ENCODE measurements at places on chromosomes 7 and 10. TPM values are rescaled to one million over a fixed set of nuclear protein-coding genes. Genes with fewer than 3 reads are reported as not detected.

The HK1 gene
- 315 TPM for total RNA-seq

The RBP4 gene
- 0.59 TPM for total RNA-seq

The ACTR1A gene
- 167 TPM for total RNA-seq

The CCZ1B gene
- total RNA-seq = 27.0 TPM

The CRHR2 gene
- total RNA-seq = not detected

The SEPTIN7 gene
- 213 TPM for total RNA-seq

The CHCHD1 gene
- total RNA-seq = 9.2 TPM

The DPCD gene
- 30.9 TPM for total RNA-seq

The WNT2 gene
- total RNA-seq = 0.20 TPM

The CLDN3 gene
- not detected for total RNA-seq

The ADRB1 gene
- total RNA-seq = not detected

The C10orf95 gene
- not detected for total RNA-seq

The KEL gene
- total RNA-seq = not detected

The SLIT1 gene
- total RNA-seq = 0.07 TPM

The ENTPD1 gene
- 2.7 TPM for total RNA-seq

The GOLGA7B gene
- 0.03 TPM for total RNA-seq

The PIP gene
- total RNA-seq = not detected

The VSTM4 gene
- total RNA-seq = 8.2 TPM

The DENND2A gene
- 4.8 TPM for total RNA-seq

The PAXIP1 gene
- 6.6 TPM for total RNA-seq

The SLC39A12 gene
- total RNA-seq = not detected

The GPR26 gene
- not detected for total RNA-seq

The LBX1 gene
- not detected for total RNA-seq

The GPR15LG gene
- not detected for total RNA-seq

The MSMB gene
- not detected for total RNA-seq

The GNGT1 gene
- not detected for total RNA-seq

The PIK3AP1 gene
- not detected for total RNA-seq

The MRLN gene
- not detected for total RNA-seq

The GNAI1 gene
- 25.0 TPM for total RNA-seq

The ASB10 gene
- total RNA-seq = not detected

The C10orf67 gene
- not detected for total RNA-seq

The POLL gene
- total RNA-seq = 16.5 TPM

The GFRA1 gene
- 0.39 TPM for total RNA-seq

The SLC26A3 gene
- not detected for total RNA-seq

The ACSM6 gene
- total RNA-seq = not detected

The GBX1 gene
- not detected for total RNA-seq

The LIPM gene
- 0.13 TPM for total RNA-seq

The CYP26C1 gene
- 0.07 TPM for total RNA-seq

The MGMT gene
- total RNA-seq = 9.4 TPM

The PUS7 gene
- total RNA-seq = 14.9 TPM

The TET1 gene
- total RNA-seq = 5.2 TPM

The IGF2BP3 gene
- total RNA-seq = 77.8 TPM

The MAP3K8 gene
- 12.3 TPM for total RNA-seq

The CNPY1 gene
- total RNA-seq = not detected

The LRRD1 gene
- total RNA-seq = 0.07 TPM

The FEZF1 gene
- total RNA-seq = not detected

The MORN4 gene
- 6.9 TPM for total RNA-seq

All from smooth muscle cell of the pulmonary artery (primary cell).